ENCODE measurements at places on chromosomes 1 and 21.

DNA sequence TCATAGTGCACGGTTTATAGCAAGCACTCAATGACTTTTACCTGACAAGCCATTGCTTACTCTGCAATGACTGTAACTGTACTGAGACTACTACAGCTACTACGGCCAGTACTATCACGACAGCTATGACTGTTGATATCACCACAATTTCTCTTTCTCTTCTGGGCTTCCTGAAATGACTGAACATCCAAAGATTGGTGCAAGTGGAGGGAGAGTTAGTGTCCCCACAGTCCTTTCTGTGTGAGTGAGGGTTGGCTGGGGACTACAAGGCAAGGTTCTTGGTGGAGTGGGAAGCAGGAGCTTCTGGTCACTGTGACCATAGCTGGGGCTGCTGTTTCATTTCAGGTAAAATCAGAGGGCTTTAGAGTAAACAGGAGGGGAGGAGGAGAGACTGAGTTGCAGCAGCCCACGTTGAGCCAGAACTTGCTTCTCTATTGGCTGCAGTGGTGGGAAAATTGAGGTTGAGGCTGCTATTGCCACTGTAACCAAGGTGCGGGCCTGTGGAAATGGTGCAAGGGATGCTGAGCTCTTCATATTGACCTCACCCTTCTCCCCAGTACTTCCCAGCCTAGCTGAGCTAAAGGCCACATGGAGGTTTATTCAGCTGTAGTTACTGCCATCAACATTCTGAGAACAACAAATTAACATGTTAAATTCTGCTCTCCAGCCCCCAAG is 14.1 kb upstream of the IL10 start:
- DNase-seq: no peak

GRCh38 chr1:100306735-100307313 is 40.8 kb downstream of the RTCA start:
- no peak for DNase-seq

DNA sequence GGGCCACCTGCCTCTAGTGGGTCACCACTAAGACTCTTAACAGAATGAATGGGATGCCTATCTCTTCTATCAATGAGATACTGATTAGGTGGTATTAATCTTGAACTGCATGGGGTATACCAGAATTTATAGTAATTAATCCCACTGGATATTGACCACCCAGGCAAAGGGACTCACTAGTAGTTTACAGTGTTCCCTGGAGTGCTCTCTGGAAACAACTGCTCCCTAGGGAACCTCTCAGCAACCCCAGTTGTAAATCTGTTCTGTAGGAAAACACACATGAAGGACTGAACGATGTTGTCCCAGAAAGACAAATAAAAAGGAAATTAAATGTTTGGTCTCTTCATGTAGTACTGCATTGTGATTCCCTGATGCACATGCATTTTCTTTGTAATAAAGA is 430.5 kb downstream of the HLX start:
- no peak for DNase-seq

- no peak for DNase-seq
These were observed 264.5 kb downstream of the MRPL39 start for GRCh38 chr21:25342816-25343215.

GRCh38 chr1:168007691-168008090 is 70.8 kb upstream of the MPC2 start:
- no peak for DNase-seq

- no peak for DNase-seq
These were observed 154.6 kb downstream of the ADSS2 start for GRCh38 chr1:244297087-244297486.

DNA sequence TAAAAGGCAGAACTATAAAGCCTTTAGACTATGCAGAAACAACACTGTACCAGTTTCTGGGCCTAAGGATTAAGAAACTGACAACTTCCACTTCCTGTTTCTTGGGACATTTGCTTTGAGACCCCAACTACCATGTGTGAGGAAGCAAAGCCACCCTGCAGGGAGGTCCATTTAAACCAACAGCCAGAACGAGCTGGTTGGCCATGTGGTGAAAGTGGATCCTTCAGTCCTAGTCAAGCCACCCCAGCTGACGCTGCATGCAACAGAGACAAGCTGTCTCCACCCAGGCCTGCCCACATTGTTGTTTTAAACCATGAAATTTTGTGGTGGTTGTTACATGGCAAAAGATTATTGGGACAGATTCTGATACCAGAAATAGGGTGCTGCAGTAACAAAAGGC is 31.8 kb upstream of the SLFNL1 start:
- DNase-seq: no peak

- no peak for DNase-seq
These were observed 88.2 kb upstream of the ABCD3 start for GRCh38 chr1:94329986-94330385.

All from RPMI8226 (cell line).